AG08396 (cell line): ENCODE measurements at places on chromosomes 7 and 10.
A peak's percentile ranks its signal among the peaks of the same experiment; 100 is the strongest.

- DNase-seq: no peak
Observed at GRCh38 chr10:71246591-71247413, 34.4 kb downstream of the UNC5B start.

DNA sequence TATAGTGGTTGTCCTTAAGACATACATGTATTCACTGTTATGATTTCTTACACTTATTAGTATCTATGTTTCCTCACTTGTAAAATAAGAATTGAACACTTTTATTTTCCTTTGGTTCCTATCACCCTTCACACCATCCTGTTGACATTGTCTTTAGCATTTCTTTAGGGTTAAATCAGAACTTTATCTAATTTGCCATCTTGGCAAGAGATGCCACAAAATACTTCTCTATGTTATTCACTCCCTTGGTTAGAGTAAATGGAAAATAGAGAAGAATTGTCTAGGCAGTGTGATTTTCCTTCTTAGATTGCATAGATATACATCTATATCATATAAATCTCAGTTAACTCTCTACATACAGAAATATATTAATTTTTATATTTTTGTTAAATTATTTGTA lies 204.7 kb downstream of the SEMA3D start:
- DNase-seq: no peak

- DNase-seq: peak; percentile 65
Observed at GRCh38 chr10:31242902-31243301, 76.1 kb upstream of the ZEB1 start.

- DNase-seq: no peak
Observed at GRCh38 chr7:15723841-15724240, 37.4 kb upstream of the MEOX2 start.

- DNase-seq: no peak
Observed at GRCh38 chr7:45716380-45717203, 142.4 kb downstream of the ADCY1 start.

GRCh38 chr7:6128205-6128604 lies 97.0 kb downstream of the ANKRD61 start:
- no peak for DNase-seq

DNA sequence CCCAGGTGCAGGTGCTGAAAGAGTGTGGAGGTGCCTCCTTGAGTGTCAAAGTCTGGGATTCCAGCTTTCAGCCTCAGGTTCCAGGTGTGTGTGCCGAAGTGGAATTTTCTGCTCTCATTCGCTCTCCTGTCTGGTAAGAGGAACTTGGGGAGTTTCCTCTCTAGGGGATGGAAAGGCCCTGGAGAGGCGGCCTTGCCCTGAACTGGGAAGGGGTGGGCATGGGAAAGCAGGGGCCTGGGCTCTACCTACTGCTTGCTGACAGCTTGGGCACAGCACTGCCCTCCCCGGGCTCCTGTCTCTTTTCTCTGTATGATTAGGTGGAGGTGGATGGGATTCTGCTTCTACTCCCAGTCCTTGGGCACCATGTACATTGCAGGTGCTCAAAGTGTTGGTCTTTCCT lies 192.8 kb downstream of the ZNF716 start:
- DNase-seq: no peak

DNA sequence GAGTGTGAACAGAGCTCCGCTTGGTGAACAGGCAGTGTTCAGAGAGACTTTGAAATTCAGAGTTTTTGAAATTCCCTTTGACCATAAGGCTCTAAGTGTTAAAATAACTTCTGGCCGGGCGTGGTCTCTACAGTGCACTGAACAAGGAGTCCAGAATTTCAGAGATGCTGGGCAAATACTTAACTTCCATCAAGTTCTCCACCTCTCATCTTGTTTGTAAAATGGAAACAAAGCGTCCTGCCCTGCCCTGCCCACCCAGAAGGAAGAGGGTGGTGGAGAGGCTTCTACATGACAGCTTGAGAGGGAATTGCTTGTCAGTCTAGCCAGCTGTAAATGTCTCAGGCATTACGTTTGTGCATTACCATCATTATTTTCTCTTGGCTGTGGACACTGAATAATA lies 102.6 kb downstream of the RGS10 start:
- no peak for DNase-seq

GRCh38 chr7:122864838-122865237 lies 21.4 kb downstream of the CADPS2 start:
- no peak for DNase-seq

DNA sequence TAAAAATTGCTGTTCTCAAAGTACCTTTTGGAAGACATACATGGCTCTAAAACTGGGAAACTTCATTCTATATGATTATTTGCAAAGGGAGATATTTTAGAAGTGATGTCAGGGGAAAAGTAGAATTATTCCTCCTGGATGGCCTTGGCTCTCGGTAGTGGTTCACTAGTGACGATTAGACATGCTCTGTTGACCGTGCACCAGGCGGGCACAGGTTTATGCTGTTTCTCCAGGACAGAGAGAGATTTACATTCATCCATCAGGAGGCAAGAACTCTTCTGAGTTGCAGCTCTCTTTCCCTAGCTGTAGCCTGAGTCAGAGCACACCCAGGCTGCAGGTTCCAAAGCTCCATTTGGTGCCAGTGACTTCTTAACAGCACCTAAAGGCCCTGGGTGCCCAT lies 184.9 kb upstream of the WDR11 start:
- DNase-seq: no peak

DNA sequence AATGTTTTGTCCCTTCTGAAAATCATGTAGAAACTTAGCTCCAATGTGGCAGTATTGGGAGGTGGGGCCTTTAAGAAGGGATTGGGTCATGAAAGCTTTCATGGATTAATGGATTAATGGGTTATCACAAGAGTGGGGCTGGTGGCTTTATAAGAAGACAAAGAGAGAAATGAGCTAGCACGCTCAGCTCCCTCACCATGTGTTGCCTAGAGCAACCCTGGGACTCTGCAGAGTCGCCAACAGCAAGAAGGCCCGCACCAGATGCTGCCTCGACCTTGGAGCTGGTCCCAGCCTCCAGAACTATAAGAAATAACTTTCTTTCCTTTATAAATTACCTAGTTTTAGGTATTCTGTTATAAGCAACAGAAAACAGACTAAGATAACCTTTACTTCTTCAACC lies 74.9 kb upstream of the HECW1 start:
- no peak for DNase-seq

GRCh38 chr10:115941361-115941771 lies 331.6 kb downstream of the GFRA1 start:
- no peak for DNase-seq

- DNase-seq: no peak
Observed at GRCh38 chr7:36929791-36930190, 205.5 kb upstream of the AOAH start.

GRCh38 chr10:77716458-77717317 lies 79.1 kb upstream of the KCNMA1 start:
- DNase-seq: no peak

GRCh38 chr7:129719980-129720732 lies 108.6 kb downstream of the NRF1 start:
- DNase-seq: no peak

DNA sequence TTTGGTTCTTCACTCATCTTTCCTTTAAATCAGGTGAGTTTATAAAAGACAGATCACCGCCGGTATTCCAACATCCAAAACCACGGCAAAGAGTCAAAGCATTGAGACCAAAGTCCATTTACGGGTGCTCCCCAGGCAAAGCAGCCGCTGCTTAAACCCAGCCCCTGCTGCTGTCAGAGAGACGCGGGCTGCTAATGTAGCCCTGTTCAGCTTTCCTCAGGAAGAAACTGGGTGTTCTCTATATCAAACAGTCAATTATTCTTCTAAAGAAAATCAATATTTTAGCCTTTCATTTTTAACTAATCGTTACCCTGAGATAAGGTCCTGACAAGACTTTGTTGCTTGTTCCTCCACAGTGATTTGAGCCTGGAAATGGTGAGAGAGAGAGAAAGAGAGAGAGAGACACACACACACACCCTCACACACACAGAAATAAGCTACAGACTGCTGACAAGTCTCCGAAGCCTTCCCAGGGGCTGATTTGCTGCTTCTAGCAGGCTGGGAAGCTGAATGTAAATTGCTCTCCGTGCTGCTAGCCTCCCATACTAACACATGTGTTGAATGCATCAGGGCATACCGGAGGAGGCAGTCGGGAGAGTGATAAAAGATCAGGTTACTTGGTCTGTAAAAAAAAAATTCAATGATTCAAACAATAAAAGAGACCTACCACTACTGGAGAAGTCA lies 183.0 kb upstream of the ANK3 start:
- no peak for DNase-seq

GRCh38 chr10:43073721-43074120 lies 3.1 kb upstream of the RET start:
- no peak for DNase-seq

DNA sequence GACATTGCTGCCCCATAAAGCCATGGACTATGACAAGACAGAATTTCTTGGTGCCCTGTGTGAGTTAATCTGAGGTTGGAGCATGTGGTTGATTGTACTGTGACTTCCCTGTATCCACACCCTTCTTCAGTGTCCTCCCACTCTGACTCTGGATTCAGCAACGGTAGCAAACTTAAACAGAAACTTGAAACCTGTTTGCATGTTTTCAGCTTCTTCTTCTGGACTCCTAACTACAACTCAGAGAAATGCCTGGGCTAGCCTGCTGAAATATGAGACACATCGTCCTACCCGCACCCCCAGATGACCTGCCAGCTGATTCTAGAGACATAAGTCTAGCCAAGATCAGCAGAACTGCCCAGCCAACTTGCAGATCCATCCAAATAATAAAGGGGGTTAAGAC lies 78.4 kb downstream of the IPMK start:
- peak; percentile 46 for DNase-seq

DNA sequence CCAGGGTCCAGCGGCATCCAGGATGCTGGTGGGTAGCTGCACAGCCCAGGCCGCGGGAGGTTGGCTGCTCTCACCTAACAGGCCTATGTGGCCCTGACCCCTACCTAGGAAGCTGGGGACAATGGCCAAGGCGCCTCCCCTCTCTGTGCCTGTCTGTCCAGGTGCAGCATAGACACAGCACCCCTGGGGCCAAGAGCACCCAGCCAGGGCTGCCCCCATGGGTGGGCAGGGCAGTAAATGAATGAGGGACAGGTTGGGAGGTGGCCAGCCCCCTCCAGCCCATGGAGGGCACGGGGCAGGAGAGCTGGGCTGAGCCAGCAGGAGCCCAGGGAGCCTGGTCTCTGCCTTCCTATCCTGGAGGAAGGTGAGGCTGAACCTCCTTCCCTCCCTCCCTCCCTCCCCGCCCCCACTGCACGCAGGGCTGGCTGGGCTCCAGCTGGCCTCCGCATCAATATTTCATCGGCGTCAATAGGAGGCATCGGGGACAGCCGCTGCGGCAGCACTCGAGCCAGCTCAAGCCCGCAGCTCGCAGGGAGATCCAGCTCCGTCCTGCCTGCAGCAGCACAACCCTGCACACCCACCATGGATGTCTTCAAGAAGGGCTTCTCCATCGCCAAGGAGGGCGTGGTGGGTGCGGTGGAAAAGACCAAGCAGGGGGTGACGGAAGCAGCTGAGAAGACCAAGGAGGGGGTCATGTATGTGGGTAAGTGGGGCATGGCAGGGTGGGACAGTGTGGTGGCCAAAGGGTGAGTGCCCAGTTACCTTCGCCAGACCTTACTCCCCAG lies at the start of gene SNCG:
TSS of gene SNCG (plus strand) at position 484 of the 785 bp plus-strand sequence. CDS start at position 583, 99 bp downstream.
- no peak for DNase-seq
